ENCODE measurements at places on chromosomes 3 and 15.

GRCh38 chr3:61451841-61452240 lies 109.5 kb upstream of the PTPRG start:
- no peaks in the 10 kb centered on the region for H3K27me3 ChIP-seq
- H3K36me3 ChIP-seq = no peaks in the 10 kb centered on the region
- no peak for DNase-seq
- peaks cover 21% of the 10 kb centered on the region for H3K4me1 ChIP-seq
- H3K27ac ChIP-seq = no peak overlapping the region

DNA sequence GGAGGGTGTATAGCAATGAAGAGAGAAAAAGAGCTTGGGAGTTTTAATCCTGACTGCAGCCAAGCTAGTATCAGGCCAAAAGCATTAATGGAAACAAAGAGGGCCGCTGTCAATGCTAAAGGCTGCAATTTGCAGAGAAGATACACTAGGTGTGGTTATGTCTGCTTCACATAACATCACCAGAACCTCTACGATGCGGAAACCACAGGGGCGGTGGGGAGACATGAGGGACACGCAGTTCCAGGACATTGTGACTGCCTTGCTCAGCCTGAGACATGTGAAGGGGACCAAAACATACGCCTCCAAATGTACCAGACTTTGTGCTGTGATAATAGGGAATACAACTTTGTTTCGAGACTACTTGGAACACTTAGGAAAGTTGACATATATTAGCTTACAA lies 88.4 kb downstream of the APBA2 start:
- no peak overlapping the region for H3K27ac ChIP-seq
- no peaks in the 10 kb centered on the region for H3K36me3 ChIP-seq
- no peak for DNase-seq
- no peak overlapping the region for H3K4me3 ChIP-seq
- H3K27me3 ChIP-seq = no peaks in the 10 kb centered on the region

DNA sequence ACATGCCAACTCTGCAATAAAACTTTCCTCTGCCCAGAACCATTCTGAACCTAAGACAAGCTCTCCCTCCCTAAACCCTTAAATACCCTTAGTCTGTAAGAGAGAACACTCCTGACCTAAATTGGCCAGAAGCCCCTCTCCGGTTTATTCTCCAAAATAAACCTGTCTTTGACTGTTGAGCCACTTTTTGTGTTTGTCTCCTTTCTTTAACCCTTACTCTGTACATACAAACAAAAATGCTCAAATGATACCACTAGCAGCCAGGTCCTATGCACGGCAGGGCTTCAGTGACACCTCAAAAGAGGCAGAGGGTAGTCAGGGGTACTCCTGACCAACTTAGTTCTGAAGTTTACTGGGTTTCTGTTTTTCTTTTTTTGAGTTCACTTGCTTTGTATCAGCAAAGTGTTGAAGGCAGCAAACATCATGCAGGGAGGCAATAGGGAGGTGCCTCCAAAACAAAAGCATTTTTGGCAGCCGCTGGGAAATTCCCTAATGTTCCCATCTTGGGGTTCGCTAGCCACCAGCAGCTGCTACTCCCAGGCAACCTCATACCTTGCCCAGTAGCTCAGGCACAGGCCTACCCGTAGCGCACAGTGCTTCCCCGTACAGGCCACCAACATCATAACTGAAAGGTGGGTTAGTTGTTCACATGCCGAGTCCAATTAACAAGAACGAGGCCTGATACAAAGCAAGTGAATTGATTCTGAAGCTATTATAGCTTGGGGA lies 62.9 kb upstream of the GCNT3 start:
- H3K4me3 ChIP-seq = no peak overlapping the region
- H3K4me1 ChIP-seq = no peaks in the 10 kb centered on the region
- peaks cover 24% of the 10 kb centered on the region for H3K27me3 ChIP-seq
- no peak overlapping the region for H3K27ac ChIP-seq
- H3K36me3 ChIP-seq = no peaks in the 10 kb centered on the region
- DNase-seq = no peak

DNA sequence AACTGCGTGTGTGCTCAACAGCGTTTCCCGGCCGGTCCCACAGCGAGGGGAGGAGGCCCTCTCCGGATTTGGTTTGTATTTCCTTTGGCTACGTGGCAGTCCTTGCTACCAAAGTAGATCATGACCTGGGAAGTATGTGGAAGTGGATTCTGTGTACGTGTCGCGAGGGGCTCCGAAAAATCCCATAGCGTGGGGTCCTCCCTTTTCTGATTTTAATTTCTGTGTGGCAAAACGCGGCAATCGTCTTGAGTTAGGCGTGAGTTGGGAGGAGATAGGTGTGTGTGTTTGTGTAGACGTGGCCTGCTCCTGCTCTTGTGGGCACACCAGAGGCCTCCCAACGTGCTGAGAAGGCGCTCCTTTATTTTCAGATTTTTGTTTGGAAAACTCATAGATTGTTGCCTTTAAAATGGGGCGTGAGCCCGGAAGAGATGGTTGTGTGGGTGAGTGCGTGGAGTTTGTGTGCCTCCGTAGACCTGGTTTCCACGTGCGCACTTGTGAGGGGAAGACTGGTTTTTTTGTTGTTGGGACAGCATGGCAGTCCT lies 1.2 kb downstream of the TRIM71 start:
- no peaks in the 10 kb centered on the region for H3K4me1 ChIP-seq
- peak; percentile 64 for DNase-seq
- H3K27ac ChIP-seq = no peak overlapping the region
- no peaks in the 10 kb centered on the region for H3K36me3 ChIP-seq
- peaks cover 91% of the 10 kb centered on the region for H3K27me3 ChIP-seq
- no peak overlapping the region for H3K4me3 ChIP-seq

Data from osteoblast (primary cell).